ENCODE measurements at places on chromosomes 3 and 15.

- no peak for DNase-seq
These were observed 3.6 kb downstream of the OTOL1 start for GRCh38 chr3:161500068-161500796.

- DNase-seq, result no peak
These were observed 6.8 kb downstream of the ANXA2 start for GRCh38 chr15:60390871-60391501.

GRCh38 chr3:137032465-137033120 is 74.8 kb downstream of the IL20RB start:
- DNase-seq, result peak; percentile 82

- no peak for DNase-seq
These were observed 36.3 kb downstream of the SLITRK3 start for GRCh38 chr3:165159760-165160421.

DNA sequence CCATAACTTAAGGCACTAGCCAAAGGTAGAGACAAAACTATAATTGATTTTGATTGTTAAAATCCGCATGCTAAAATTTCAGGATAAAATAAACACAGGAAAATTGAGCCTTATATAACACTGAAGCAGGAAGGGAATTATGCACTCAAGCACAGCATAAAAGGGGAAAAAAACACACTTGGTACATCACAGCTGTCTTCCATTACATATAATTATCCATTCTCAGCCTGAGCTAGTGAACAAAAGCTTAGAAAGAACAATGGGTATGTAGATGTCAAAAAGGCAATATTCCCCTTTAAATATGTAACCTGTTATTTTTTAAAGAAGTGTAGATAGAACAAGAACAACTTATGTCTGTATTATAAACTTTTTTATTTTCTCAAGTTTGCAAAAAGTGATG is 899.2 kb downstream of the ROBO1 start:
- no peak for DNase-seq

GRCh38 chr3:182315313-182315712 is 478.0 kb upstream of the ATP11B start:
- DNase-seq, result no peak

- no peak for DNase-seq
These were observed 89.5 kb downstream of the ZMAT3 start for GRCh38 chr3:178982137-178982536.

- no peak for DNase-seq
These were observed 102.6 kb upstream of the ZPLD1 start for GRCh38 chr3:102332205-102332604.

GRCh38 chr3:16888356-16888755 is 3.6 kb downstream of the PLCL2 start:
- DNase-seq, result no peak

- no peak for DNase-seq
These were observed 773.5 kb downstream of the SQOR start for GRCh38 chr15:46408312-46408711.

DNA sequence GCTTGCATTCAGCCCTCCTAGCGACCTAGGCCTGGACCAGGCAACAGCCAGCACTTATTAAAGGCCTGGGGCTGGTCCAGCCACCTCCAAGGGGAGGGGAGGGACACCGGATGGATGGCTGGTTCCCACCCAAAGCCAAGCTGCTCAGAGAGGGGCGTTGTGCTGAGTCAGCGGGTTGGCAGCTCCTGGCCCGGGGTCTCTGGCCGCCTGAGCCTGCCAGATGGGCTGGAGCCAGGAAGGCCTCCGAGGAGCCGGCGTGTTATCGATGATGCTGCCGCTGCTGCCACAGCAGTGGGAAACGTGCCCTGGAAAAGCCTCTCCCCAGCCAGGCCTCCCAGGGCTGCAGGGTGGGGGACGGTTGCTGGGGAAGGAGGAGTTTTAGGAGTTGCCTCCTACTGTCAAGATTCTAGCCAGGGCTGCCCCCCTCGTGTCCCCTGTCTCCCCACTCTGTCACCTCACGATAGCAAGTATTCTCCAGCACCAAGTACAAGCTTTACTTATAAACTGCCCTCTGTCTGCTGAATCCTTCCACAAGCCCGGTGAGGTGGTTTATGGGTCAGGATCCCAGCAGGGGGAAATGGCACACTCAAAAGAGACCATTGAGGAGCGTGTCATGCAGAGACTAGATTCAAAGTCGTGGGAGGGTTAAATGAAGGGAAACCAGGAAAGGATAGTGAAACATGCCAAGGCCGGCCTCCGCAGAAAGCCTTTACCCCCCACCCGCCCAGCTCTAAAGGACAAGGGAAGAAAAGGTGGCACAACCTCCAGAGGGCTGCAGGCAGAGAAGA is 43.2 kb upstream of the TSEN2 start:
- DNase-seq, result no peak

GRCh38 chr15:80883641-80884040 is 104.5 kb downstream of the CEMIP start:
- DNase-seq, result no peak

DNA sequence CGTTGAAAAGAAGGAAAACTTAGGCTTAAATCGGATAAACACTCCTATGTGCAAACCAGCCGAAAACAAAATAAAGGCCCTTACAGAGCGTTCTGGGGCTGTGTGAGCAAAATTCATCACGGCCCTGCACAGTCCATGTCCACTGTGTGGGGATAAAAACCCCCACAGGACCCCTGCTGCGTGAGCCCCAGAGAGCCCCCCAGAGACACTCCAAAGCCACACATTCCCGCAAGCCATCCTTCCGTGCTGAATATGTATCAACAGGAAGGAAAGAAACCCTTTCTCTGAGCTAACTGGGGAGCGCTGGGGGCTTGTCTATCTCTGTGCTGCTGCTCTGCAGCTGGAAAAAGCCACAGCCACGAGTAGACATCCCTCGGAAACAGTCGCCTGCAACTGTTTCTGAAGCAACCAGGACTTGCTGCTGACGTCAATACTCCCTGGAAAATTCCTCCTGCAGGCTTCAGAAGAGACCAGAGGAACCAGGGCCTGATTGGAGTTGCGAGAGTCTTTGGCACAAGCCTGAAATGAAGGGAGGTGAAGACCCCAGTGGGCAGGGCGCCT is 72.7 kb downstream of the NUP210 start:
- DNase-seq, result no peak

GRCh38 chr15:77160562-77161478 is 89.9 kb upstream of the TSPAN3 start:
- DNase-seq, result no peak

- DNase-seq, result no peak
These were observed 122.3 kb downstream of the CHRNA7 start for GRCh38 chr15:32152574-32152973.

- DNase-seq, result no peak
These were observed 56.3 kb downstream of the CCR4 start for GRCh38 chr3:33007776-33008175.

DNA sequence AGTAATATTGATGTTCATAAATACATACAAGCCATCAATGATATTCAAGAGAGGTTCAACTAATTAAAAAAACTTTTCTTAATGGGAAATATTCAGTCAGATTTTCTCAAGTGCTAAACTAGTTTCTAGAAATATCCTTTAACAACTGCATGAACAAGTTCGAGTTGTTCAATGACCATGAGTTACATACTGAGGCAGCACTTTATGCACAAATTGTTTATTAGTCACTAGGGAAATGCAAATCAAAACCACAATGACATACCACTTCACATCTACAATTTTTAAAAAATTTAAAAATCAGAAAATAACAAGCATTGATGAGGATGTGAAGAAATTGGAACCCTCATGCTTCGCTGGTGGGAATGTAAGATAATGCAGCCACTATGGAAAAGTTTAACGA is 62.4 kb downstream of the RAD18 start:
- DNase-seq, result no peak

DNA sequence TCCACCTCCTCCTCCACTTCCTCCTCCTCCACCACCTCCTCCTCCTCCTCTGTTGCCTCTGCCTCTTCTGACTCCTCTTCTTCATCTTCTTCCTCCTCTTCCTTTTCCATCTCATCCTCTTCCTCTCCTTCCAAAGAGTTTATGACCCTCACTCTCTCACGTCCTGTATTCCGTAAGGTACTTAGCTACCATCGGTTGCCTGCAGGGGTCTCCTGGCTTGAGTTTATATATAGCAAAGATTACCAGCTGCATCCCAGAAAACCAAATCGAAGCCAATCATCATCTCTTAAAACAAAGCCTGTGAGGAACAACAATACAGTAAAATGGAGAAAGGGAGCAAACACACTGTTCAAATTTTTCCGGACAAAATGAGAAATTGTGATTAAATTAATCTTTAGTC is 317.4 kb downstream of the C3orf38 start:
- no peak for DNase-seq

- no peak for DNase-seq
These were observed 335.2 kb upstream of the CTDSPL start for GRCh38 chr3:37526511-37526910.

GRCh38 chr15:60344461-60344860 is 53.3 kb downstream of the ANXA2 start:
- no peak for DNase-seq

DNA sequence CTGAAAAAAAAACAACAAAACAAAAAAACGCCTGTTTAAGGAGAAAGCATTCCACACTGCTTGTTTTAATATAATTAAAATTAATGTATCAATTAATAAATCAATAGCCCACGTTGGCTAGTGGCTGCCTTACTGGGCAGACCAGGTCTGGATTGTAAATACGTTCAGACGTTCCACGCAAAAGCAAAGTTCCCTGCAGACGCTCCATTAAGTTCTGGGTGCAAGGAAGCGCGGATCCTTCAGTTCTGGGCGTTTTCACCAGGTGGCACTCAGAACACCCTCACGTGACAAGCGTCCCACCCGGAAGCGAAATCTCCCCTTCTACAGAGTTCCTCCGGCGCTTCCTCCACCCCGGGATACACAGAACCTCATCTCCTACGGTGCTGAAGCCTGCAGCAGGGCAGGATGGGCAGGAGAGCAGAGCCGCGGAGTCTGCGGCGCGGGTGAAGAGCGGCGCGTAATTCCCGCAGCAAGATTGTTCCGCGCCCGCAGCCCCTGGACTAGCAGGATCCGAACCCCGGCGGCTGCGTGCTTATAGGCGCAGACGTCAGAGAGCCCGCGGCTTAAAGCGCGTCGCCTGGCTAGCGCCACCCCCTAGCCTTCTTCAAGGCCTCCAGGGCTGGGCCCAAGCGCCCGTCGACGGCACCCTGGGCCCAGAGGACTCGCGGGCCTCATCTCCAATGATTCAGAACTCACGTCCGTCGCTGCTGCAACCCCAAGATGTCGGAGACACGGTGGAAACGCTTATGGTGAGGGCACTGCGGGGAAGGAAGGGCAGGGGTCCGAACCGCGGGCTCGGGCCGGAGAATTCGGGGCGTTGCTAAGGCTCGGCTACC is at the start of gene SLC25A38:
Gene SLC25A38 (plus strand): TSS at position 326 of the 836 bp plus-strand sequence. CDS start 355 bp downstream, at position 681.
- peak; percentile 80 for DNase-seq

DNA sequence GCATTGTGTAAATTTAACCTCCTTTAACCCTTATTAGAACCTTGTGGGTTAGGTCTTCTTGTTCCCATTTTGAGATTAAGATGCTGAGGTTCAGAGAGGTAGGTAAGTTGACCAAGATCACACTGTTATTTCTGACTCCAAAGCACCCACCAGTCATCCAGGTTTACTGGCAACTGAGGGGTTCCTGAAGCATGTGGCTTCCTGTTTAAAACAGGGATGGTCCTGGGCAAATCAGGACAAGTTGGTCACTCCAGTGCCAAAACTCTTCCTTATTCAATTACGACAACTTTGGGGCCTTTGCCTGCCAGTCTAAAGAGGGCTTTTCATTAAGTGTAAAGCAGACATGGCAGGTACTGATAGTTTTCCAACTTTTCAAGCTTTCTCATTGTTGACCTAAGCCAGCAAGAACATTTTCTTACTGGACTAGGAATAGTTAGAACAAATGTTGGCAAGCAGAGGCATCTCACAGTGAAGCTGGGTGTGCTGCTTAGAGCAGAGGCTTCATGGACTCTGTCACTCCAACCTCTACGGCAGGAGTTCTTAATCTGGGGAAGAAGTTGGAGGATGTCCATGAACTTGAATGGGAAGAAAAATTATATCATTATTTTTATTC is 149.4 kb upstream of the ADAMTS9 start:
- DNase-seq, result no peak

DNA sequence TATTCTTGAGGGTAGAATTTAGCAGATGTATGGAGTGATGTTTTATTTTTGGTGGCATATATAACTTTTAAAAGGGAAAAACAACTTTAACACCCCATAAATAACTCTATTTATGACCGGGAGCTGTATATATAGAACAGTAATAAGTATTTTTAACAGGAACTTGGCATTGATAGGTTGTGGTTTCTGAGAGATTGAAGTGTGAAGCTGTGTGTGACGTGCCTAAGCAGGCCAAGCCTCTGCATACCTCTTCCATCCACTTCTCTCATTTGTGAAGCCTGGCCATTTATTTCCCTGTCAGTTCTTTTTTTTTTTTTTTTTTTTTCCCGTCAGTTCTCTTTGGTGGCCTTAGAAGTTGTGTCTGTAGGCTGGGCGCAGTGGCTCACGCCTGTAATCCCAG is 23.0 kb downstream of the RBM5 start:
- DNase-seq, result no peak

GRCh38 chr15:77527831-77528231 is 104.9 kb downstream of the LINGO1 start:
- no peak for DNase-seq
